ENCODE measurements at places on chromosomes 1 and 21. TPM values are rescaled to one million over a fixed set of nuclear protein-coding genes. Genes with fewer than 3 reads are reported as not detected.

The ANXA9 gene
- 0.39 TPM for total RNA-seq

The EXO1 gene
- 4.1 TPM for total RNA-seq

The TNNT2 gene
- total RNA-seq: not detected

The UBE2U gene
- not detected for total RNA-seq

The EPHA10 gene
- not detected for total RNA-seq

The BCAR3 gene
- 19.6 TPM for total RNA-seq

The COL9A2 gene
- 2.3 TPM for total RNA-seq

The AKR7A2 gene
- total RNA-seq: 60.2 TPM

The FLG2 gene
- total RNA-seq: not detected

The OLFML3 gene
- total RNA-seq: 104 TPM

The APCS gene
- not detected for total RNA-seq

The CHD5 gene
- 0.13 TPM for total RNA-seq

The PYHIN1 gene
- total RNA-seq: not detected

The RHOU gene
- 25.9 TPM for total RNA-seq

The PLA2G2A gene
- total RNA-seq: 4.3 TPM

The FCN3 gene
- not detected for total RNA-seq

The BOLA1 gene
- 6.4 TPM for total RNA-seq

The PEX19 gene
- total RNA-seq: 60.0 TPM

The SHE gene
- 2.7 TPM for total RNA-seq

The OR10J1 gene
- not detected for total RNA-seq

The NTMT2 gene
- total RNA-seq: not detected

The RNU1-1 gene
- total RNA-seq: under 0.01 TPM

The PPM1J gene
- total RNA-seq: 0.65 TPM

The F3 gene
- 28.9 TPM for total RNA-seq

The ADAMTS1 gene
- total RNA-seq: 560 TPM

The CASZ1 gene
- 0.43 TPM for total RNA-seq

The RGS13 gene
- total RNA-seq: not detected

The OR2L8 gene
- total RNA-seq: not detected

The SOAT1 gene
- 52.9 TPM for total RNA-seq

The C8A gene
- not detected for total RNA-seq

The C1orf74 gene
- total RNA-seq: 2.6 TPM

The RRP15 gene
- total RNA-seq: 10.8 TPM

The LEFTY2 gene
- total RNA-seq: not detected

The PRKAA2 gene
- total RNA-seq: 2.5 TPM

The LRRC42 gene
- total RNA-seq: 33.7 TPM

The AADACL3 gene
- total RNA-seq: not detected

The SUSD4 gene
- 0.32 TPM for total RNA-seq

The MYBPH gene
- 0.52 TPM for total RNA-seq

The TOR3A gene
- total RNA-seq: 29.1 TPM

The NCF2 gene
- total RNA-seq: 1.2 TPM

The SMIM1 gene
- total RNA-seq: not detected

The DAB1 gene
- total RNA-seq: not detected

The KIF26B gene
- 0.78 TPM for total RNA-seq

The TMEM9 gene
- 64.3 TPM for total RNA-seq

The S100A9 gene
- total RNA-seq: not detected

The GJB5 gene
- total RNA-seq: 0.11 TPM

The CRYAA gene
- not detected for total RNA-seq

The SLC44A3 gene
- total RNA-seq: 5.6 TPM

The IL10 gene
- total RNA-seq: 0.26 TPM

The OR2M7 gene
- not detected for total RNA-seq

The ADGRB2 gene
- total RNA-seq: 4.4 TPM

The MROH7 gene
- 2.5 TPM for total RNA-seq

The BSND gene
- not detected for total RNA-seq

The VHLL gene
- 0.22 TPM for total RNA-seq

The RGS4 gene
- 2.1 TPM for total RNA-seq

The DMRTB1 gene
- not detected for total RNA-seq

The ATXN7L2 gene
- 1.6 TPM for total RNA-seq
